Stimulated activated CD8-positive, alpha-beta memory T cell treated with anti-CD3 and anti-CD28 coated beads, Interleukin-7, amount 100 ng/mL, for 24 hours (primary cell): ENCODE measurements at places on chromosomes 12 and 14.

DNA sequence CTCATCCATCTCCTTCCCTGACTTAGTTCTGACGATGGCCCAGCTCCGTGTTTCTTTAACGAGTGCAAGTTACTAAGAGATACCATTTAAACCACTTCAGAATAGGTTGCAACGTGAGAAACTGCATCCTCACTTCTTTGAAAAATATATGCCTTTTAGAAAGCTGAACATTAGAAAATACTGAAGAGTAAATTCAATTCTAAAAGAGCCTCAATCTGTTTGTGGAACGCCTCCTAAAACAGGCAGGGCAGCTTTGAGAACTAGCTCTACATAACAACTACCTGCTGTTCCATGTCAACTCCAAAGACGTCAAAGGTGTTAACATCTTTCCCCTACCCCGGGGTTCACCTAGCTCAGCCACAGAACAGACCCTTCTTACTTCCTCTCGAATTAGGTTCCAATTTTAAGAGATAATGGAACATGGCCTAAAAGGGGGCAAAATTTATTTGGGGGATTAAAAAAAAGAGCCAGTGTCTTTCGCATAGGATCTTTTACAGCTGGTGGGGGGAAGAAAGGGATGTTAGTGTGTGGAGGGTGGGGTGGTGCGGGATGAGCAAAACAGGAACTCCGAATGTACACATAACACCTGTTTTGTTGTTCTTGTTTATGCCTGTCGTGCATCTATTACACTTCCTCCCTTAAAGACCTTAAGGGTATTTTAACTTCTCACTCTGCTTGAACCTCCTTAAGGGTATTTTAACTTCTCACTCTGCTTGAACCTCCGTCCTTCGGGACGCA is 3.3 kb downstream of the BHLHE41 start:
- no peak for DNase-seq

- DNase-seq, result no peak
These were observed 118.0 kb upstream of the G2E3 start for GRCh38 chr14:30440961-30441360.

DNA sequence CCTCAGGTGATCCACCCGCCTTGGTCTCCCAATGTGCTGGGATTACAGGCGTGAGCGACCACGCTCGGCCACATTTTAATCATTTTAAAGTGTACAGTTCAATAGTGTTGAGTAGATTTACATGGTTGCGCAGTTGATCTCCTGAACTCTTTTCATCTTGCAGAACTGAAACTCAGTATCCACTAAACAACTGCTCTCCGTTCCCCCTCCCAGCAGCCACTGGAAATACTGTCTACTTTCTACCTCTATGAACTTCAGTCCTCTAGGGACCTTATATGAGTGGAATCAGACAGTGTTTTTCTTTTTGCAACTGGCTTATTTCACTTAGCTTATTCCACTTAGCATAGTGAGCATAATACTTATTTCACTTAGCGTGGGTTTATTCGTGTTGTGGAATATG is 53.7 kb downstream of the KCTD10 start:
- DNase-seq, result no peak

DNA sequence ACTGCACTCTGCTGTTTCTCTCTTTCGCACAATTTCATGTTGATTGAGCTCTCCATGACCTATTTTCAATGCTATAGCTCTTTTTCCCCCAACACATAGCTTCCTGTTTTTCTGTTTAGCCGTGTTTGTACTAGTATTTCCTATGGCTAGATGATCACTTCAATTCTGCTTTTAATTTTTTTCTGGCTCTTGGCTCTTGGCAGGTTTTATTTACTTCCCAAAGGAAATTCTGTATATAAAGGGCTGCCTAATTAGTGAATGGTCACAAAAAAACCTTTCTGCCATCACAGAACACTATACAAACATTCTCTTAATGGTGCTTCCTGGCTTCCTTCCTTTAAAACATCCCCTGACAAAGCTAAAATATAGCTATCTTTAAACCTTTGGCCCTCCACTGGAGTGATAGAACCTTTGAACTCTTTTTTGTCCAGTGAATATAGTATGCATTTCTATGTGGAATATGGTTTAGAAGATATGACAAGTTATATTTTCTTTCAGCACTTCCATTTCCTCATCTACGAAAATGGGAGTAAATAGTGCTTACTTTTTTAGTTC is 88.2 kb downstream of the RASSF9 start:
- DNase-seq, result no peak

DNA sequence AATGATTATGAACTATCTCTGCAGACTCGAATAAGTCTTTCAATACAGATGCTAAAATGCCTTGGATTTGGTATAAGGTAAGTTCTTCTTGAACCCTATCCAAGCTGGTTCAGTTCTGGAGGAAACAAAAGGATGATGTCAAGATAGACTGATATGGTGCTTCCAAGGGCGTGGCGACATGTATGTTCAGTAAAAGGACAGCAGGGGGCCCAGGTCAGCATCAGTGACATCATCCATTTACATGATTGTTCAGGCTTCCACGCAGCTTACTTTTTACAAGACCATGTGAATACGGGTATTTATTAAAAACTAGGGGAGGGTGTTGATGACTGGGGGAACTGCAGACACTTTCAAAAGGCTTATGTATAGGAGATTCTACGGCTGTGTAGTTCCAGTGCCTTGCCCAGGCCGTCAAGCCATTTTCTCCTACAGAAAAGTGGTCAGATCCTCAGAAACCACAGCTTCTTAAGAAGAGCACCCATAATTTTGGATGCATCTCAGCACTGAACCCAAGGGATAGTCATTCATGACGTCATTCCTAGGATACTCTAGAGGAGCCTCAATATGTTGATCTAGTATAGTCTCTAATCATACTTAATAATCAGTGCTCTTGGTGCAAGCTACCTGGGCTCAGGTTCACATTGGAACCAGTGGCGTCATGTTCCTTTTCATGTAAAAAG is 527.7 kb downstream of the FUT8 start:
- DNase-seq, result no peak
